ENCODE measurements at places on chromosomes 3 and 15.

- DNase-seq, result no peak
Observed at GRCh38 chr3:29195056-29195455, 85.8 kb upstream of the RBMS3 start.

DNA sequence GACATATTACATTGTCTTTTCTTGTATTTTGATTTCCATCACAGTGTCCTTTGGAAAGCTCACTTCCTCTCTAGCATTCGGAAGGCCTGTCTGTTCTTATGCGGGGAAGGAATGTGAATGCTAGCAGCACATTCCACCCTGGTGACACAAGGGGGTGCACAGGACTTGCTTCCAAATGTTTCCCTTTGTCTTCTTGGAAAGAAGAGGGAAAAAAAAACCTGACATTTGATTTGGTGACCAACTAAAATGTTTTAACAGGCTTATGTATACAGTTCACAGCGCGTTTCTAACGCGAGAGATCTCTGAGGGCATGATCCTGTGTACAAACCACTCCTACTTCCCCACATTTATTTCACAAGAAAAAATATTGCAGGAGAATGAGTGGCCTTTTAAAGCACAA is 107.6 kb upstream of the FXR1 start:
- no peak for DNase-seq

DNA sequence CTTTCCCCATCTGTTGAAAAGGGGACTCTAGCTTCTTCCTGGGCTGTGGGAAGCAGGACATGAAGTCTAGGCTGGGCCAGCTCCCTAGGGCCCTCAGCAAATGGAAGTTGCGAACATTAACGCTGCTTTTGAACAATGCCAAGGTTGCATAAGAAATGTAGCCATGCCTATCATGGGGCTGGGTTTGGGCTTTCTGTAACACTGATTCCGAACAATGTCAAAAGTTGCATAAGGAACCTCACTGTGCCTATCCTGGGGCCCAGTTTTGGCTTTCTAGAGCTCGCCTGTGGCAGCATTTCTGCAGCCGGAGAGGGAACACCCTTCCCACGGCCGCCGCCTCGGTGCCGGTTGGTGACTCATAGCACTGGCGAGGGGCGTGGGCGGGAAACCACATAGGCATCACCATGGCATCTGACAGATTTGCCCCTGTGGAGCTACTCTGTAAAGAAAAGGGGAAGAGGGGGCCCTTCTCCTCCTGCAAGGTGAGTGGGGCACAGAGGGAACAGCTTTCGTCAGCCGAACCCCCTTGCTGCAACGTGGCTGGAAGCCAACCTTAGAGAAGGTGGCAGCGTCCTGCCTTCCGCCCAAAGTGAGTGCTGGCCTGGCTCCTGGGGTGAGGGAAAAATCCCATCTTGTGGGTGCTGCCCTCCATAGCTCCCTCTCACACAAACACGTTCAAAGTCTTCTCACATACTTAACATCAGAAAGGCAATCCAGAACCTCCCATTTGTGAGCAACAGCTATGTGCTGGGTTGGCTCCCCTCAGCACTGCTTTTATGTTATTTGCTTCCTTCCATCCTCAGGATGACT is 46.6 kb upstream of the ATP2B2 start:
- peak; percentile 83 for DNase-seq

DNA sequence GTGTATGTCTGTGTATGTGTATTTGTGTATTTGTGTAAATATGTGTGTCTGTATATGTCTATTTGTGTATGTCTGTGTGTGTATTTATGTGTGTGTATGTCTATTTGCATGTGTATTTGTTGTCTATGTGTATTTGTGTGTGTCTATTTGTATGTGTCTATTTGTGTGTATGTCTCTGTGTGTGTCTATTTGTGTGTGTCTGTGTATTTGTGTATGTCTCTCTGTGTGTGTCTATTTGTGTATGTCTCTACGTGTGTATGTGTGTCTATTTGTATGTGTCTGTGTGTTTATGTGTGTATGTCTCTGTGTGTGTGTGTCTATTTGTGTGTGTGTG is 30.4 kb downstream of the PTH1R start:
- no peak for DNase-seq

DNA sequence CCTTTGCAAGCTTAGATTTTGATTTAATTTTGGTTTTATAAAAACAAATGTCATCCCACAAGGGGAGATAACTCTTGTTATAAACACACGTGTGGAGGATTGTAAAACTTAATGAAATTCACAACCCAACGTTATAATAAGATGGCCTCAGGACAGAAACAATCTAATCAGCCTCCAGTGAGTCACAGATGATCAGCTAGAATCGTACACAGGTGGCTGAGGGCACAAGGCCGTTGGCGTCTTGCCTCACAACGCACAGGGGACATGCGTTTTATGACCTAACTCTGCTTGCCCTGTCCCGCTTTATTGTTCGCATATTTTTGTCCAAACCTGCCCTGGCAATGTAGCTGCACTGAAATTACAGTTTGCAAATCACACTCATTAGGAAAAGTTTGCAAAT is 121.9 kb upstream of the PDZRN3 start:
- DNase-seq, result no peak

- DNase-seq, result peak; percentile 13
Observed at GRCh38 chr3:184255291-184256039, 5.9 kb downstream of the CAMK2N2 start.

DNA sequence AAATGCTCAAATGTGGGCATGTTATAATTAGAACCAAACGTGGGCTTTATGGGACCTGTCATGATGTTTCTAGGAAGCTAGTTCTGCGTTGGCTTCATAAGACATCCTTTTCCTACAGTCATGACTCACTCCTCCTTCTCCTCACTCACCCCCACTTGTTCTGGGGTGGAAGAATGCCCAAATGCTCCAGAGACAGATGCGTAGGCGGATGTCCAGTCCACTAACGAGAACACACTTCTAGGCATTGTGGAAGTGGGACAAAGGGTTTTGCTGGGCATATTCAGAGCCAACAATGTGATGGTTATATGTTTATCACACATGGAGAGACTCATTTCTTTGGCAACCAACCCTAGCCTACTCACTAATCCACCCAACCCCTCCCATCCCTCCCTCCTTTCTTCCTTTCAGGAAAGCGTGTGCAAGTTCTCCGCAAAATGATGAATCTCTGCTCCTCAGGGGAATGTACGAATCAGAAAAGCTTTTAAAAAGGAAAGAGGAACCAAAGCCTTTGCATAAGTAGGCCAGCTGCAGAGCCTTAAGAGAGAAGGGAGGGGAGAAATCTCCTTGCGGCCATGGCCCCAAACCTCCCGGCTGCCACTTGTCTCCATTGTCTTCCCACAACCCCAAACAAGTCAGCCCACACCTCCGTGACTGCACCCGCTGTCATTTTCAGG is 123.0 kb upstream of the SPRED1 start:
- DNase-seq, result peak; percentile 13

- DNase-seq, result no peak
Observed at GRCh38 chr3:37190667-37191066, 16.3 kb upstream of the LRRFIP2 start.

- DNase-seq, result no peak
Observed at GRCh38 chr3:126659915-126660886, 5.3 kb upstream of the TXNRD3 start.

DNA sequence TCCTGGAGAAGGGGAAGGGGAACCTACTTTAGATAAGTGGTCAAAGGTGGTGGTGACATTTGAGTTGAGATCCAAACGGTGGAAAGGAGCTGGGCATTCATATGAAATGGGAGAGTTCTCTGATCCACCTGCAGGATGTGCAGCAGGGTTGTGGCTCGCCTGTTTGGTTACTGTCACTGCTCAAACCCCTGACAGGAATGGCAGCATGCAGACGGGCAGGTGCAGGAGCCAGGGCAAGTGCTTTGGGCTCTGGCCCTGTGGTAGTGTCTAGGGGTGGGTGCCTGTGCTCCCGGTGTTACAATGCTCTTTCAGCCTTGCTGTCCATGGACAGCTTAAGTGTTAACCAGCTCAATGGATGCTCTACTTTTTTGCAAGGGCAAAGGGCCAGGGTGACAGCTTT is 18.5 kb downstream of the PAQR9 start:
- DNase-seq, result no peak
